ENCODE measurements at places on chromosomes 7 and 10. TPM values are rescaled to one million over a fixed set of nuclear protein-coding genes. Genes with fewer than 3 reads are reported as not detected.

Gene NUDT13
- total RNA-seq, result 1.8 TPM

Gene PARG
- 31.6 TPM for total RNA-seq

Gene FBXL13
- total RNA-seq, result 1.6 TPM

Gene OR6B1
- total RNA-seq, result not detected

Gene ERVW-1
- total RNA-seq, result not detected

Gene ASIC3
- 0.13 TPM for total RNA-seq

Gene SFRP4
- 59.5 TPM for total RNA-seq

Gene TRIL
- 0.13 TPM for total RNA-seq

Gene CRHR2
- total RNA-seq, result not detected

Gene C10orf62
- 0.32 TPM for total RNA-seq

Gene CCDC172
- total RNA-seq, result not detected

Gene CFAP43
- 1.2 TPM for total RNA-seq

Gene DDX21
- 55.7 TPM for total RNA-seq

Gene PRSS37
- not detected for total RNA-seq

Gene DHTKD1
- total RNA-seq, result 19.6 TPM

Gene ERCC6
- total RNA-seq, result 61.5 TPM

Gene PLEKHS1
- total RNA-seq, result not detected

Gene STAG3
- total RNA-seq, result 0.54 TPM

Gene SPDYE8
- total RNA-seq, result not detected

Gene TAS2R4
- 3.8 TPM for total RNA-seq

Gene CCDC71L
- 33.8 TPM for total RNA-seq

Gene CREM
- total RNA-seq, result 38.0 TPM

Gene MORN4
- 4.3 TPM for total RNA-seq

Gene TUBB8
- not detected for total RNA-seq

Gene RAPGEF5
- 3.4 TPM for total RNA-seq

Gene CAPZA2
- total RNA-seq, result 215 TPM

Gene SORBS1
- 2.6 TPM for total RNA-seq

Gene PHYHIPL
- not detected for total RNA-seq

Gene EFCAB10
- 0.11 TPM for total RNA-seq

Gene GJC3
- not detected for total RNA-seq

Gene TET1
- total RNA-seq, result 7.7 TPM

Gene NODAL
- total RNA-seq, result not detected

Gene AMZ1
- 0.86 TPM for total RNA-seq

Gene FZD8
- 31.1 TPM for total RNA-seq

Gene HBP1
- 153 TPM for total RNA-seq

Gene TBRG4
- 38.7 TPM for total RNA-seq

Gene FKBP9
- 300 TPM for total RNA-seq

Gene GPR15LG
- total RNA-seq, result not detected

Gene SPDYE5
- 0.13 TPM for total RNA-seq

Gene ASB10
- not detected for total RNA-seq

Gene PTPRZ1
- not detected for total RNA-seq

Gene UCN3
- total RNA-seq, result not detected

Gene PNLIPRP3
- not detected for total RNA-seq

Gene ARHGEF35
- 7.1 TPM for total RNA-seq
